ENCODE measurements at places on chromosomes 2 and 18.

GRCh38 chr2:134070281-134070741 is 183.6 kb upstream of the MGAT5 start:
- no peak for DNase-seq

- DNase-seq: no peak
Measured at GRCh38 chr18:25830787-25831186, 259.6 kb downstream of the SS18 start.

DNA sequence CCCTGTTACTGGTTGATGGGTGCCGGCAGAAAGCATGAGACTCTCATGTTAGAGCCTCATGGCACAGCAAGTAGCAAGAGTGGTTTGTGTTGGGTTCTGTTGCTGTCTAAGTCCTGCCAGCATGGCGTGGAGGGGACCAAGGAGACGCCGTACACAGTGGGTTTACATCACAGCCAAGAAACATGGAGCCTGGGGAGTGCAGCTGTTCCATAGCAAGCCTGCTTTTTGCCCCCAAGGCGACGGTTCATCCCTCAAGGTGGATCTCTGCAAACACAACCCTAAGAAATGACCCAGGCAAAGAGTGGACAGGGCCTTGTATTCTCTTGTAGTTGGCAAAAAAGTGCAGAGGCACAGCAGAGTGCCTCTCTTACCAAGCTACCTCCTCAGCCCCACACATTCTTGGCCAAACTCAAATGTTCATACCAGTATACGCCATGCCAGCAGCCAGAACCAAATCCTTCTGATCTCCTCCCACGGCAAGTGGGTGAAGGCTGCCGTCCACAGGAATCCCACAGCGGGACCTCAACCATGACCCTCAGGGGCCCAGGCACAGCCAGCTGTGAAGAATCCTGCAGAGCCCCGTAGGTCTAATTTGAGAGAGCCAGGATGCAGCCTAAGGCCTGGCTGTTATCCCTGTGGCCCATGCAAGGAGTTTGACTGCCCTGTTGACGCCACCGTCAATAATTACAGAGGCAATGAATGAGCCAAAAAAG is 19.0 kb downstream of the SNED1 start:
- no peak for DNase-seq

DNA sequence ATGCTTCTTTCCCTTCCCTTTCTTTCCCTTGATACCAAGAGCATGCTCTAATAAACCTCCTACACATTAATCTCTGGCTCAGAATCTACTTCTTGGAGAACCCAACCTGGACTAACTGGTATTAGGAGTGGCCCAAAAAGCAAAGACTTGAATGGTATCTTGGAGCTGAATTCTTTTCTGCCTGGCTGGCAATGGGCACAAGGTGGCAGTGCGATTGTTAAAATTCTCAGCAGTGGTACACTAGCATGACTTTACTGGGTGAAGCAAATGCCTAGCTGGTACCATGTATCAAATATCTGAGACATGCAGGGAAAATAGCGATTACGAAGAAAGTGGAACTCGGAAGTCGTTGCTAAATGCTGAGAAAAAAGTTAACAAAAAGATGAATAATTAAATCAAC is 376.1 kb downstream of the XIRP2 start:
- no peak for DNase-seq

GRCh38 chr2:107735201-107735600 is 91.5 kb upstream of the RGPD4 start:
- DNase-seq: no peak

GRCh38 chr2:215430528-215431187 is 5.2 kb downstream of the FN1 start:
- no peak for DNase-seq

DNA sequence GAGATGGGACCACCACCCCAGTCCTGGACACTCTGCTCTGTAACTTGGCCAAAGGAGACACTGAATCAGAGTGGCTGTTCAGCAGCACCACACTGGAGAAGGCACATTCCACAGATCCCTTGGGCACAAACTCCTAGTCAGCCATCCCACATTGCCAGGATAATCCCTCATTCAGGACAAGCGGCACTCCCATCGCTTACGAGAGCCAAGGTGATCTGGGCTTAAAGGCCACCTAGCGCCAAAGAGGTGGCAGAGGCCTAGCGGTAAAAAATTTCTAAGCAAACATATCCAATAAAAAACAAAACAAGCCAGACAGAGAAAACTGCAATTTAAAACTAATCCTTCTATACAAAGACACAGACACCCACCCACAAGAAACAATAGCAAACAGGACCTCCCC is 62.2 kb downstream of the EPB41L3 start:
- no peak for DNase-seq

GRCh38 chr2:172429301-172429968 is 2.0 kb downstream of the ITGA6 start:
- DNase-seq: no peak

DNA sequence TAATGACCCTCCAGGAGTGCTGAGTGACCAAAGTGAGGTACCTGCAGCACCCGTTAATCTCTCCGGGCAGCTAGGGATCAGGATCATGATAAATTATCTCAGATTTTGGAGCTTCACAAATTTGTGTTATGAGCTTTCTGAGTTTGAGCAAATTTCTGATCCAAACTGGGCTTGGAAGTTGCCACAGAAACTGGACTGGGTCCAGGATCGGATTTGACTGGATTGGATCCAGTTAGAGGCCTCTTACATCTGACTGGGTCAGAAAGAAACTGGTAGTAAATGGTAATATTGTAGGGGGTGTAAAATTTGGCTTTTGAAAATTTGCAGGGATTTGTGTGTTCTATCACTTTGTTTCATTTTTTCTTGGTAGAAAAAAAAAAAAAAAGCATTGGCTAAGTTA is 19.7 kb upstream of the CAPN13 start:
- DNase-seq: no peak

GRCh38 chr2:98378901-98379300 is 32.6 kb downstream of the CNGA3 start:
- no peak for DNase-seq

DNA sequence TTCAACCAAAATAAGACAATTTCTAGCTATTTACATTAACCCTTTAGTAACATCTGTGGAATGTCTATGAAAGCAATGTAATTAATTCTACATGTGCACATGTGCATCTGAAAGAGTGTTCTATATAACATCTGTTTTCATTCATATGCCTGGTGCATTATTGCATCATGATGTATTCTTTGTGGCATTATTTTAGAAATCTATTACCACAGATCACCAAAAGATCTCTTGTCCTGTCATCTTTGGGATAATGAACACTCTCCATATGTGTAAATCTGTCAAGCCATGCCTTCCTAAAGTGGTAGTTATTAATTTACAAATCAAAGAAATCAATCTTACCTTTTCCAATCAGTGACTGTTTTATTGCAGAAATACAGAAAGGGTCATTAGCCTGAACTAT is 86.9 kb downstream of the TRIB2 start:
- no peak for DNase-seq

DNA sequence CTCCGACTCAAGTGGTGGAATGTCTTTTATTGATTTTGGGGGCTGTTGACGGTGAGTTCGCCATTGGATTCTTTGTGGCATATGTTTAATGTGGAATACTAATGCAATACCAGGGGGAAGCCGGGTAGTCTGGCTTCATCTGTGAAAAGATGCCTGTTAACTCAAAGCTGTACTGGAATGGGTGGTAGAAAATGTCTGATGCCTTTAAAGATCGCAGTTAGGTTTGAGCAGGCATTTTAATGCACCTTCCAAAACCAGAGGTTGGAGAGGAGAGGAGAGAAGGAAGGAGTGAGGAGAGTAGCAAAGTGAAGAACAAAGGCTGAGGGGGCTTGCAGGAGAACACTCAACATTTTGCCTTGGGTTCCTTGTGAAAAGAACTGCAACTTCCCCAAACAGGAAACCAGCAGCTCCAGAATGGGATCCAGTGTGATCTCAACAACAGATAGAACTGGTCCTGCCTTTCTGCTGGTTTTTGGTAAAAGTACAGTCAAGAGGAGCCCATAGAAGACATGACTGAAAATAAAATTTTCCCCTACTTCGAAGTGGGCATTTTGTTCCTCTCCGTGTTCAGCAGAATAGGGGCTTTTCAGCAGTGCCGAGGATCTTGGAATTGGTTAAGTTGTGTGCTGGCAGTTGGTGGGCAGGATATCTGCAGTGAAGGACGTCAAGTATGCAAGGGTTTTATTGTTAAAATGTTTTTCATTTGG is 1.5 kb downstream of the ZNF532 start:
- DNase-seq: no peak

DNA sequence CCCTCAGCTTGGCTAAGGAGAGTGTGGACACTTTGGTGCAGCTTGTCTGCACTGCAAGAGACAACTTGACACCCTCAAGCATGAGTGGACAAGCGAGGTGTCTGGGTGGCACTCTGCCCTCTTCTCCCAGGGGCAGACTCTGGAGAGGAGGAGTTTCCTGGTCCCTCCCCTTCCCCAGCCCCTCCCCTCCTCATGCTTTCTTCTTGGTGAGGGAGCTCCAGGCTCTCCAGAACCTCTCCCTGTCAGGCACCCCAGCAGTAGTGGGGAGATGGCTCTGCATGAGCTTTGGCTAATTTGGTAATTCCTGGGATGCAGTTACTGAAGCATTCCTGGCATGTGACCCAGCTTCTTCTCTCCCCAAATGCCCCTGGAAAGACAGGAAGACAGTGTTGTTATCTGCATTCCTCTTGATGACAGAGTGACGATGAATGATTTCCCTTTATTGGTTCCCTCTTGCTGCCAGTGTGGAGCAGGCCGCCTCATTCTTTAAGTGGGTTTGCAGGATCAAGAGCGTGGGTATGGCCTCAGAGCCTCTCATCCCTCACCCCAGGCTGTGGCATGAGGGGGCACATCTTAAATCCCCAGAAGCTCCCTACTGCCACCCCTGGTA is 89.2 kb downstream of the STPG4 start:
- DNase-seq: no peak

DNA sequence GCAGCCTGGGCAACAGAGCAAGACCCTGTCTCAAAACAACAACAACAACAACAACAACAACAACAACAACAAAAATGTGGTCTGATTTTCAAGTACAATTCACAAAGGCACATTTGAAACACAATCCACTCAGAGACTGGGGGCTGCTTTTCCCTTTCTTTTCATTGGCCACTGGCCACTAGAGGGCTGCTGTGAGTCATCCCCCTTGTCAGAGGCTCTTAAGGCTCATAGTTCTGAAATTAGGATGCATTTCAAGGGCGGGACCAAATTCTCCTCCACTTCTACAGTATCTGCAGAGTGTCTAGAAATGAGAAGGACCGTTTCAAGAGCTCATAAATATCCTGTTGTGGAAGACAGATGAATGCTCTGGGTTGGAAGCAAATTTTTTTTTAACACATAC is 285.4 kb downstream of the NRXN1 start:
- DNase-seq: no peak

DNA sequence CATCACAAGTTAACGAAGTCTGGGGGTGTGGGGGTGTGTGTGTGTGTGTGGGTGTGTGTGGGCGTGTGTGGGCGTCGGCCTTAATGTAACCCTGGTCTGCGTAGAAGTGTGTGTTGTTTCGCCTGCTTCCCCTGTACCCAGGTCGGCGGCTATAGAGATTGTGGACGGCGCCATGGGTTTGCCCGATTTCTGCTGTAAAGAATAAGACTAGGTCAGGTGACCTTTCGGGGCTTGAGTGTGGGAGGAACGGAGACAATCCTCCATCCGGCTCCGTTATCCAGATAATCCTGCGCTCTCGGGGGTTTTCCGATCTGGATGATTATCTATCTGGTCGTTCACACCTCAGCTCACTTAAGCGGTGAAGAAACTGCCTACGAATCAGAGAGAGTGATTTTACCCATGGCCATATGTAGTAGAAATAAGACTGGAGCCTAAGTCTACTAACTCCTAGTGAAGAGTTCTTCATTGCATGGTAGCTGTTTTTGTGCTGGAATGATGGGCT is 543 bp downstream of the HADHB start:
- peak; percentile 42 for DNase-seq

- DNase-seq: no peak
Measured at GRCh38 chr2:58432491-58433170, 191.5 kb upstream of the FANCL start.

GRCh38 chr2:43763091-43763490 is 10.7 kb upstream of the DYNC2LI1 start:
- DNase-seq: no peak

DNA sequence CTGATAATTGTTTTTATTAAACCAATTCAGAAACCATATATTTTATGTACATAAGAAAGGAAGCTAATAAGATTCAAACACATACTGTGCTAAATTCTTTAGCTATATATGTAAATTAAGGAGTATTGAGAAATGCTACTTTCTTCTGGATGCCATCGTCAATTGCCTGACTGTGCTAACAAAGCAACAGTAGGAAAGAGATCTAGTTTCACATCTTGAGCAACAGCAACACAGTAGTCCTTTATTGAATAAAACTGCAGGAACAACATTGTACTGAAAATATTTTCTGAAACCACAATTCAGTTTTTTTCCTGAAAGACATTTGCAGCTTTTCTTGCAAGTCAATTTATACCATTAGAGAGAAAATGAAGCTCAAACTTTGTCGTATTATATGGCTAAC is 1404.9 kb upstream of the SLC39A10 start:
- no peak for DNase-seq

GRCh38 chr2:120991441-120991840 is 255.8 kb downstream of the GLI2 start:
- no peak for DNase-seq

DNA sequence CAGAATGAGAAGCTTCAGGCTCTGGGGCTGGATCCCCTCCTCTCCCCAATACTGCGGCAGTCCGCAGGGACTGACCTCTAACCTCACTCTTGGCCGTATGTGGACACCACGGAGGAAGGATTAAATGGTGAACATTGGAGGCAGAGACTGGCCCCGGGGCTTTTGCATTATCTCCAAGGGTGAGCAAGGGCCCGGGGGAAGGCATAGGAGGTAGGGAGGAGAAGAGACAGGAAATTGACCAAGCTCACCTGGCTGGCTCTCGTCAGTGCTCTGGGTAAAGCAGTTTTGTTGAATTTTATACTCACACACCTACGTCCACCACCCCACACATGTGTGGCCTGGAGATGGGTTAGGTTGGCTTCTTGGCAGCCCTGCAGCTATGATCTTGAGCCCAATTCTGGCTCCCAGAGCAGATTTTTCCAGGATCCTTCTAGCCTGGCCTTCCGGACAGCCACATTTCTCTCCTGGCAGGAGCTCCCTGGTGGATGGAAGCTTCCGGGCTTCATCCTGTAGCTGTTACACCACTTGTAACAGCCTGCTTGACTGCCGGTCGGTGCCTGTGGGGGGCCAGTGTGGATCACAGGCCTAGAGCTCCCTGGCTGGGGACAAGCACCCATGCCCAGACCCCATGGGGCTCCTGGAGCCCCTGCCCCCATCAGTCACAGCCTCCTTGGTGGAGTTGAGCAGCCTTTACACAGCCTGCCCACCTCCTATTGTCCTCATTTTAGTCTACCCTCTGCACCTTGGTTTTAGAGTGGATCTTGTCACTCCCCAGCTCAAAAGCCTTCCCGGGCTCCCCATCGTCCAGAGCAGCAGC is 7.6 kb downstream of the ITM2C start:
- DNase-seq: no peak

- DNase-seq: no peak
Measured at GRCh38 chr2:24512404-24512803, 21.4 kb downstream of the NCOA1 start.

- no peak for DNase-seq
Measured at GRCh38 chr2:218959761-218960308, 369 bp downstream of the CDK5R2 start.
